Activated CD4-positive, alpha-beta T cell treated with anti-CD3 and anti-CD28 coated beads for 24 hours (primary cell): ENCODE measurements at places on chromosomes 12 and 14.

GRCh38 chr12:54725233-54725843, 77.2 kb upstream of the DCD start:
- no peak for DNase-seq

DNA sequence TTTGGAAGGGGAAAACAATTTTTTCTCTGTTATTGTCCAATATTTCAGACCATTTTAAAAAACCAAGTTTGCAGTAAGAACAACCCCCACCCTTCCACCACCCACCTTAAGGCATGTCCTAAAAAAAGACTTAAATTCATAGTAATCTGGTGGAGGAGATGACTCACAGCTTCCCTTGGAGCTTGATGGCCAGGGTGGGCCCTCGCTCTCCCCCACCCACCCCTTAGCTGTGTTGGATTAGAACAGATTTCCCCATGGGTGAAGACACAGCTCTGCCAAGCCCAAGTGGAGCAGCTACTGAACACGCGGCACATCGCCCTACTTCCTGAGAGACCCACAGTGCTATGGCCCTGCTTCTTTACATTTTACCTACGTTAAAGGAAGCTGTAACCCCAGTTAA, 140.3 kb downstream of the GCH1 start:
- no peak for DNase-seq

DNA sequence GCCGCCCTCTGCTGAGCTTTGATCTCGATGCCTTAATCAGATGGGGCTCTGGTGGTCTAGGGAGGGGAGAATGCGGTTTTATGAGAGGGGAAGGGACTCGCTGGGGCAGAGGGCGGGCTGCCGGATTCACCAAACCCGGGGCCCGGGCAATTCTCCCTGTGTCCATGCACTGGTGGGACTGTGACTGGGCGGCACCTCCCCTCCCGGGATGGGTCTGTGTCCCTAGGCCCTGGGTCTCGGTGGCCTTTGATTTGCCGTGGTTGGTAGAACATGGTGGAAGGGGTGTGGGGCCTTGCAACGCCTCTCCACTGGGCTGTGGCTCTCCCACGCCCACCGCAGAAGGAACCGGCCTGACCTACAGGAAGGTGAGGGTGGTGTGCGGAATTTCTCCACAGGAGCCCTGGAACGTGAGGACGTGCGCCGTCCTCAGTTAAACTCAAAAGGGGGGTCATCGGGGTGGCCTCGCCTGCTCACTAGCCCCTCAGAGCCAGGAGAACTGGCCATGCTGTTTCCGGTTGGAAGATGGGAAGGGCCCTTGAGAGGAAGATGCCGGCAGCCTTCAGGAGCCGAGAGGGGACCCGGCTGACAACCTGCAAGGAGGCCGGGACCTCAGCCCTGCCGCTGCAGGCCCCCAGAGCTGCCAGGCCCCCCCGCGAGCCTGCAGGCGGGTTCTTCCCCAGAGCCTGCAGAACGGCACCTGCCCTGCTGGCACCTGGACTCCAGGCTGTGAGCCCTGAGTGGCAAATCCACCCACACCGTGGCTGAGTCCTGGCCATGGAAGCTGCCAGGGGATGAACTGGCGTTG, 43.6 kb downstream of the NOC4L start:
- DNase-seq = no peak

- DNase-seq = no peak
Measured at GRCh38 chr12:89933911-89934310, 225.3 kb upstream of the ATP2B1 start.

GRCh38 chr14:99131632-99132271, 140.2 kb downstream of the BCL11B start:
- no peak for DNase-seq

- peak; percentile 53 for DNase-seq
Measured at GRCh38 chr14:91315844-91316267, 71.4 kb upstream of the GPR68 start.

DNA sequence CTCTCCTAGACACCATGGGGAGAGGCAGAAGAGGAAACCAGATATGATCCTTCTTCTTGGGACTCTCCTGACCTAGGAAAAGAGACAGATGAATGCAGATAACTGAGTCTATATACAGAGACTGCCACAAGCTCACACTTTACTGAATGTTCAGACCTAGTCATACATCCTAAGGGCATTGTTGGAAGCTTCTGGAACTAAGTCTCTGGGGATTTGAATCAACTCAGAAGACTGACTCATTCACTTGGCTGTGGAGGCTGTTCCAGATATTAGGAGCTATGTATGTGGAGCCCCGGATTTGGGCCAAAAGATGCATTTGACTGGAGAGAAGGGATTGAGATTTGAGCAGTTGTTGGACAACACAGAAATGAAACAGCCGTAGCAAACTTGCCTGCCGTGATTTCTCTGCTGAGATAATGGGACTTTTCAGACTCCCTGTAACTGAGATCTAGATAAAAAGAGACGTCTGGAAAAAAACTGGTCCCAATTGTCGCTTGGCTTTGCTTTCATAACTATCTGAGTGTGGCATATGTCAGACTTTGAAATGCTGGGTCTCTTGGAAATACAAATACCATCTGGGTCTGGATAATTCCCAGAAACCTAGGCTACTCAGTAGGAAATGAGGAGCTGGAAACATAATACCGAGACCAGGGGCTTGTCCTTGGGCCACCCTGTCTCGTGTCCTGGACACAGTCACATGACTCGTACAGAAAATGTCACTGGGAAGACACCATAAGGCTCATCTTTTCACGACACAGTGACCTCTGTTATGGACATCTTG, 396.8 kb downstream of the NUAK1 start:
- DNase-seq = no peak

DNA sequence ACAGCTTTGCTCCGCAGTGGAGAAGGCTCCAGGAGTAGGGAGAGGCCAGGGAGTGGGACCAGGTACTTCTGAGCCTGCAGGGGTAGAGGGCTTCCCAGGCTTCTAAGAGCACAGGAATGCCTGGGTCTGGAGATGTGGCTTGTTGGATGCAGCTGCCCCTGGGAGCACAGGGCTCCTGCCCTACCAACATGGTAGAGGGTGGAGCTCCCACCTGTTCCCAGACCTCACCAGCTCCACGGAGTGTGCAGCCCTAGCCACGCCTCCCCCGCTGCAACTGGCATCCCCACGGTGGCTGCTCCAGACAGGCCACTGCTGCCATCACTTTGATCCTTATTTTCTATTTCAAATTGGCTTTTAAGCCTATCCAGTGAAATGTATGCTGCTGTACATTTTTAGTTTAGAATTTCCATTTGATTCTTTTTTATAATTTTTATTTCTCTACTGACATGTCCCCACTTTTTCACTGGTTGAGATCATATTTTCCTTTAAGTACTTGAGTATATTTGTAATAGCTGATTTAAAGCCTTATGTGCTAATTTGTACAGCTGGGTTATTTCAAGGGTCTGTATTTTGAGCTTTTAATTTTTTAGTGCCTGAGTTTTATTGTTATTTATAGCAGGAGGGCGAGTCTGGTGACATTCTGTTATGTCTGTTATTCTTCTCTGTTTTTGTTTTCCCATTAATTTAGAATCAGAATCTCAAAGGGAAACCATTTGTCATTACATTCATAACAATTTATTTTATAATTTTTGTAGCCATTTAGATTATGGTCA, 78.0 kb downstream of the DERA start:
- no peak for DNase-seq

DNA sequence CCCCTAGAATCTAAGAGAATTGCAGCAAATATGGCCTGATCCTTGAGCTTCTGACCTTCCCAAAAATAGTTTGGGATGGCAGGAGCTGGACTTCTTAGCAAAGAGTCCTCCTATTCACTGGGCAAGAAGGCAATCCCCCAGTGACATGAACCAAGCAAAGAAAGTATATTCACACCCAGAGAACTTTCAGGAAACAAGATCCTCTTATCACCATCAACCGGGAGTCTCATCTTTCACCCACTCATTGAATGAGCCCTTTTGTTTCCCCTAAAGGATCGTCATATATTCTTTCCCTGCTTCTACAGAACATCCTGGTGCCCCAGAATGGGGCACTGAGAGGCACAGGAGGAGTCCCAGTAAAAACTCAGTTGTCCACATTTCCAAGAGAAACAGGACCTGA, 19.7 kb downstream of the SPTB start:
- no peak for DNase-seq

- no peak for DNase-seq
Measured at GRCh38 chr12:3098436-3098835, 21.3 kb downstream of the TSPAN9 start.
